H7 (cell line): ENCODE measurements at places on chromosomes 12 and 14. TPM values are rescaled to one million over a fixed set of nuclear protein-coding genes. Genes with fewer than 3 reads are reported as not detected.

C3AR1 gene
- total RNA-seq = not detected in 2 replicates

ZNF605 gene
- 5.5 and 11.0 TPM in 2 replicates for total RNA-seq

CMA1 gene
- not detected in 2 replicates for total RNA-seq

SDR9C7 gene
- 0.28 TPM in 1 of 2 replicates, not detected in the other for total RNA-seq

HOXC6 gene
- total RNA-seq = not detected in 2 replicates

MIP gene
- total RNA-seq = not detected in 2 replicates

PZP gene
- total RNA-seq = not detected in 2 replicates

DCTN2 gene
- total RNA-seq = 98.2 and 125 TPM in 2 replicates

CEP83 gene
- 10.9 and 12.7 TPM in 2 replicates for total RNA-seq

KRT75 gene
- total RNA-seq = not detected in 2 replicates

AGAP2 gene
- total RNA-seq = 0.30 and 0.35 TPM in 2 replicates

ATL1 gene
- total RNA-seq = 1.9 and 2.8 TPM in 2 replicates

FAM90A1 gene
- 2.6 and 4.6 TPM in 2 replicates for total RNA-seq

NELL2 gene
- total RNA-seq = 35.7 and 38.8 TPM in 2 replicates

TMTC1 gene
- total RNA-seq = 8.8 and 11.6 TPM in 2 replicates

NXPH4 gene
- 0.74 and 2.2 TPM in 2 replicates for total RNA-seq

GALNT8 gene
- total RNA-seq = 2.3 and 4.1 TPM in 2 replicates

MFAP5 gene
- total RNA-seq = 0.42 TPM in 1 of 2 replicates, not detected in the other

RIN3 gene
- total RNA-seq = 0.15 and 0.76 TPM in 2 replicates

KCNA5 gene
- 0.85 and 1.7 TPM in 2 replicates for total RNA-seq

DIO2 gene
- total RNA-seq = not detected in 2 replicates

TAS2R7 gene
- not detected in 2 replicates for total RNA-seq

SLCO1B1 gene
- total RNA-seq = 0.04 TPM in 1 of 2 replicates, not detected in the other

IL26 gene
- not detected in 2 replicates for total RNA-seq

ZBTB42 gene
- 9.1 and 9.5 TPM in 2 replicates for total RNA-seq

IFNG-AS1 gene
- total RNA-seq = not detected in 2 replicates

ATXN7L3B gene
- total RNA-seq = 25.3 and 27.2 TPM in 2 replicates

STYX gene
- 20.7 and 28.4 TPM in 2 replicates for total RNA-seq

TAC3 gene
- 1.00 and 1.2 TPM in 2 replicates for total RNA-seq

ACVRL1 gene
- 0.07 and 0.33 TPM in 2 replicates for total RNA-seq

RNASE1 gene
- 72.7 and 124 TPM in 2 replicates for total RNA-seq
